ENCODE measurements at places on chromosomes 1 and 21.

DNA sequence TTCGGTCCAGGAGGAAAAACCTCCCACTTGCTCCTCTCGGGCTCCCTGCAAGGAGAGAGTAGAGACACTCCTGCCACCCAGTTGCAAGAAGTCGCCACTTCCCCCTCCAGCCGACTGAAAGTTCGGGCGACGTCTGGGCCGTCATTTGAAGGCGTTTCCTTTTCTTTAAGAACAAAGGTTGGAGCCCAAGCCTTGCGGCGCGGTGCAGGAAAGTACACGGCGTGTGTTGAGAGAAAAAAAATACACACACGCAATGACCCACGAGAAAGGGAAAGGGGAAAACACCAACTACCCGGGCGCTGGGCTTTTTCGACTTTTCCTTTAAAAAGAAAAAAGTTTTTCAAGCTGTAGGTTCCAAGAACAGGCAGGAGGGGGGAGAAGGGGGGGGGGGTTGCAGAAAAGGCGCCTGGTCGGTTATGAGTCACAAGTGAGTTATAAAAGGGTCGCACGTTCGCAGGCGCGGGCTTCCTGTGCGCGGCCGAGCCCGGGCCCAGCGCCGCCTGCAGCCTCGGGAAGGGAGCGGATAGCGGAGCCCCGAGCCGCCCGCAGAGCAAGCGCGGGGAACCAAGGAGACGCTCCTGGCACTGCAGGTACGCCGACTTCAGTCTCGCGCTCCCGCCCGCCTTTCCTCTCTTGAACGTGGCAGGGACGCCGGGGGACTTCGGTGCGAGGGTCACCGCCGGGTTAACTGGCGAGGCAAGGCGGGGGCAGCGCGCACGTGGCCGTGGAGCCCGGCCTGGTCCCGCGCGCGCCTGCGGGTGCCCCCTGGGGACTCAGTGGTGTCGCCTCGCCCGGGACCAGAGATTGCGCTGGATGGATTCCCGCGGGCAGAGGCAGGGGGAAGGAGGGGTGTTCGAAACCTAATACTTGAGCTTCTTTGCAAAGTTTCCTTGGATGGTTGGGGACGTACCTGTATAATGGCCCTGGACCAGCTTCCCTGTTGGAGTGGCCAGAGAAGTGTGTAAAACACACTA is 45.3 kb downstream of the MRPL39 start:
- DNase-seq, result peak; percentile 77

DNA sequence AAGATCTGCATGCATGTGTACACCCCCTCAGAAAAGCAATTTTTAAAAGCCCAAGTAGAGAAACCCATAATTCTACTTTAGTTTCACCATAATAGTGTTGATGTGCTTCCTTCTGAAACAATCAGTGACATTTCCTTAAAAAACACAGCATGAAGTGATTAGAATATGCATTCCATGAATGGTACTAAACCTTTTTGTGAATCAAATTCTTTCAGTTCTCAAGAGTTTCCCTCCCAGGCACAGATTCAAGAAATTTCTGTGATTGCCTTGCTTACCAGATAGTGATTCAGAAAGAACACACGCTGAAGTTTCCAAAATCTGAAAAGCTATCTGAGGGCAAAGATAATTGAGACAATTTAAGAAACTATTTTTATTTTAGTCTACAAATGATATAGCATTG is 136.4 kb upstream of the ADGRL2 start:
- peak; percentile 49 for DNase-seq

GRCh38 chr1:244419024-244419423 is 32.7 kb downstream of the ADSS2 start:
- DNase-seq, result no peak

DNA sequence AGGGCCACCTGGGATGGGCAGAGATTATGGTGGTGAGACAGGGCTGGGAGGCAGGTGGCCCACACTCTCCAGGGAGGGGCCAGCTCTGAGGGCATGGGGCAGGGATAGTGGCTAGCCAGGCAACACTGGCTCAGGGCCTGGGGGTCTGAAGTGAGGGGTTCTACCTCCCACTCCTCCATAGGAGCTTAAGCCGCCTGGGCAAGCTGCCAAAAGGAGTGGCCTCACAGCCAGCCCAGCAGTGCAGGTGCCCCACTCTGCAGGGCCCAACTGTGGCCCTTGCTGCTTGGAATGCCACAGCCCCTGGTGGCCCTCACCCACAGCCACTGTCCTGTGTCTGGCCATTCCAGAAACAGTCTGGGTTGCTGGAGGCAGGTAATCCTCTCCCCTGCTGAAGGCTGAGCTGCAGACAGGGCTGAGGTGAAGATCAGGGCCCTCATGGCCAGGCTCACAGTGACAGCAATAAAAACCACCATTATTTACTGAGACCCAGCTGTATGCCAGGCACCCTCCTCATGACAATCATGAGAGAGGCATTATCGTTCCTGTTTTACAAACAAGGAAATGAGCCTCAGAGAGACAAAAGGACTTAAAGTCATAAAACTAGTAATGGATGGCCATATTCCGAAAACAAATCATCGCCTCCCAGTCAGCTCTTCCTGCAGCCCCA is 31.0 kb downstream of the KIF21B start:
- DNase-seq, result no peak

GRCh38 chr1:82346141-82346540 is 545.4 kb downstream of the ADGRL2 start:
- DNase-seq, result no peak

GRCh38 chr1:231357187-231357772 is 19.2 kb downstream of the SPRTN start:
- no peak for DNase-seq

- DNase-seq, result no peak
Measured at GRCh38 chr1:35164893-35165292, 28.1 kb downstream of the SFPQ start.

DNA sequence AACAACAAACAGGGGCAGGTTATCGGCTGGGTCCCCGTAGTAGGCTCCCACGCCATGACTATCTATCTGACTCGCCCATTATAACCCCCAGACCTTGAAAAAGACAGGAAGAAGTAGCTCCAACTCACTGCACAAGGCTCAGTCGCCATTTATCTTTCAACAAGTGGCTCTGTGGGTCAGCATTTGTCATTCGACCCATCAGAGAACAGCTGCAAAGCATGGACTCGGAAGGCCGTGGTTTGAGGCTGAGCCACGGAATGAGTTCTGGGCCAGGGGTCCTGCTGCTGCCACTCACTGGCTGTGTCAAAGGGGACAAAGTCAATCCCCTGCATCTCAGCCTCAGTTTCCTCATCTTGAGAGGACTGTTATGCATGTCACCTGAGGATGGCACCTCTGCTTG is 131.0 kb downstream of the DMRTA2 start:
- no peak for DNase-seq

DNA sequence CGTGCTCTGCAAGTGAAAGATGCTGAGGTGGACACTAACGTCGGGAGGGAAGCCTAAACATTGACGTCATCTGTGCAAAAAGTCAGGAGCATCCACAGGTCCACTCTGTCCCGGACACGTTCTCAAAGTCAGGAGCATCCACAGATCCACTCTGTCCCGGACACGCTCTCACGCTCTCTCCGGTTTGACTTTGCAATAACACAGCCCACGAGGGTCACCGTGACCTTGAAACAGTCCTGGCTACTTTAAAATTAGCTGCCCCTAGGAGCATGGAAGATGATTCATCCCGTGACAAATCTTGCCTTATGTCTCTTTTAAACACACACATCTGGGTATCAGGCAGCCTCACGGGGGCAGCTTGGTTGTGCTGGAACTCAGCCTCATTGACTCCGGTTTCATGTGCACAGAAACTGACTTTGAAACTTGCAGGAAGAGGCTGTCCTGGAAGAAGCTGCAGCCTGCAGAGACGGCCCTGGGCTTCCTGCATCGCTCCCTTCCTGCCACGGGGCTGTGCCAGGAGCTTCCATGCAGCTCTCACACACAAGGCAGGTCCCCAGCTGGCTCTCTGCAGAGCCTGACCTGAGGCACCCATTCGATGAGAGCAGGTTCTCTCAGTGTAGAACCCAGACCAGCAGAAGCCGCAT is 18.1 kb upstream of the COL18A1 start:
- no peak for DNase-seq

DNA sequence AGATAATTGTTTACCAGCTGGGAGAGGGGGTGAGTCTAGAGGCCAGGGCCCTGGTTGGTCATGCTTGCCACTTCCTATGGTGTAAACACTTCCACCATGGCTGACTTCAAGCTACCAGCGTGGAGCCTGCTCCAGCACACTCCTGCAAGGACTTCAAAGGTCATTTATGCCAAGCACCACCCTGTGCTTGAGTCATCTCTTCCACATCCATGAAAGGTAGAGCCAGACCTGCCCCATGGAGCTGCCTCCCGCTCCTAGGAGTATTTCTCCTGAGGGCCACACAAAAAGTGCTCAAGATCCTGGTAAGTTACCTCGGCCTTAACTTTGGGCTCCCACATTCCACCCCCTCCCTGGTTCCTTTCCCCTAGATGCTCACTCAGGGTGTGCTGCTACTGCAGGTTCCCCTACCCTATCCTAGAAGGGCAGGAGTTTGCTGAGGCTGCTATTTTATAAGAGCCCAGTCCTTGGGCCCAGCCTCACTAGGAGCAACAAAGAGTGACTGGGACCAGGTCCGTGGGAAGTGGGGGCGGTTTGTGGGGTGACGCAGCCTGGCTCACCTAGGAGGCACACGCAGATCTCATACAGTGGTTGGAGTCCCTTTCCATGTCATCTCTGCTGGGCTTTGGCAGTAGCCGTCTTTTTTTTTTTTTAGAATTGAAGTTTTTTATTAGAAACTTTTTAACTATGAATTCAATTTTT is 2.4 kb downstream of the RAB7B start:
- no peak for DNase-seq

- no peak for DNase-seq
Measured at GRCh38 chr1:1073743-1074587, at the start of gene RNF223. Gene RNF223, minus strand, starts transcription at chr1:1074306. Its CDS starts 1,740 bp downstream, at chr1:1072566.

- peak; percentile 75 for DNase-seq
Measured at GRCh38 chr1:54973205-54973921, 7.1 kb upstream of the TMEM61 start.

DNA sequence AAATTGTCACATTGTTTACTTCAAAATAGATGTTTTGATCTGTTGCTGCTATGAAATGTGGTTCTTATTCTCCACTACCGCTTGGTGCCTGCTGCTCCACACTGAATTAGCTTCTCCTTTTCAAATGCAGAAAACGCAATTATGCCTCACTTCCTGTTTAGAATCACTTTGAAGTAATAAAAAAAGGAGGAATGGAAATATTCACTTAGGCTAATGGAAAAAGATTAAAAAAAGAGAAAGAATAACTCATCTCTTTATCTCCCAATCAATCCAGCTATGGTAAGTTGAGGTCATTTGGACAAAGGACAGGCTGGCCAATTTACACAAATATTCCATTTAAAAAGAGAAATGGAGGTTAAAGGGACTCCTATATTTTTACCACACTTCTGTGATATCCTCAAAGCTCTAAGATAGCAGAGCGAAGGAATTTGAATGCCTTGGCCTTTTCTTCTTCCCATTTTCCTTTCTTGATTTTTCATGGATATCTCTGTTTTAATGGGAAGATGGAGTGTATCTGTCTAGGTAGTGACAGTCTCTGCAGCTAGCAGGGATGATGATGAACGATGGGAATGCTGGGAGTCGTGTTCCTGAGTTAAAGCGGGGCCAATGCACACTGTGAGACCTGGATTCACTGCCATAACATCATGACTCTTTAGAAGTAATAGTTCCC is 35.7 kb downstream of the RGS5 start:
- no peak for DNase-seq
